NK-92 treated with Interleukin-12 subunit alpha and Interleukin-12 subunit beta, amount 100 ng/mL, for 24 hours (cell line): ENCODE measurements at places on chromosomes 4 and X.

DNA sequence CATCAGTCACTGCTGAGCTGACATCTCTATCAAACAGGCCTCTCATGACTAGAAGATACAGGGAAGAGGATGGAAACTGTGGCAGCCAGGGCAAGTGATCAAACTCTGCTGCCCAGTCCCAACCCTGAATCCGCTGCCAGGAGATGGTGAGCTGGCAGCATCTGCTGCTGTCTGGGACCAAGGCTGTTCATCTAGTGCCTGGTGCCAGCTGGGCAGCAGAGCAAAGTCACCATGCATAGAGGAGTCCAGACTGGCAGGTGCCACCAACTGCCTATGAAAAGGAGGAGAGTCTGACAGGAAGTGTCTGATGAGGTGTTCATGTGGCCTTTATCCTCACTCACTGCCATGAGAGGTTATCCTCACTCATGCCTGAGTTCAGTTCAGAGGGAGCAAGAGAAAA, 518.9 kb downstream of the MID1IP1 start:
- DNase-seq: no peak

GRCh38 chr4:158610790-158611189, 60.9 kb downstream of the C4orf46 start:
- DNase-seq: no peak

GRCh38 chr4:125750828-125751466, 436.2 kb downstream of the FAT4 start:
- DNase-seq: no peak

- no peak for DNase-seq
These were observed 48.7 kb downstream of the CLOCK start for GRCh38 chr4:55498051-55498450.

- no peak for DNase-seq
These were observed 529.1 kb upstream of the INTU start for GRCh38 chr4:127103681-127104115.

DNA sequence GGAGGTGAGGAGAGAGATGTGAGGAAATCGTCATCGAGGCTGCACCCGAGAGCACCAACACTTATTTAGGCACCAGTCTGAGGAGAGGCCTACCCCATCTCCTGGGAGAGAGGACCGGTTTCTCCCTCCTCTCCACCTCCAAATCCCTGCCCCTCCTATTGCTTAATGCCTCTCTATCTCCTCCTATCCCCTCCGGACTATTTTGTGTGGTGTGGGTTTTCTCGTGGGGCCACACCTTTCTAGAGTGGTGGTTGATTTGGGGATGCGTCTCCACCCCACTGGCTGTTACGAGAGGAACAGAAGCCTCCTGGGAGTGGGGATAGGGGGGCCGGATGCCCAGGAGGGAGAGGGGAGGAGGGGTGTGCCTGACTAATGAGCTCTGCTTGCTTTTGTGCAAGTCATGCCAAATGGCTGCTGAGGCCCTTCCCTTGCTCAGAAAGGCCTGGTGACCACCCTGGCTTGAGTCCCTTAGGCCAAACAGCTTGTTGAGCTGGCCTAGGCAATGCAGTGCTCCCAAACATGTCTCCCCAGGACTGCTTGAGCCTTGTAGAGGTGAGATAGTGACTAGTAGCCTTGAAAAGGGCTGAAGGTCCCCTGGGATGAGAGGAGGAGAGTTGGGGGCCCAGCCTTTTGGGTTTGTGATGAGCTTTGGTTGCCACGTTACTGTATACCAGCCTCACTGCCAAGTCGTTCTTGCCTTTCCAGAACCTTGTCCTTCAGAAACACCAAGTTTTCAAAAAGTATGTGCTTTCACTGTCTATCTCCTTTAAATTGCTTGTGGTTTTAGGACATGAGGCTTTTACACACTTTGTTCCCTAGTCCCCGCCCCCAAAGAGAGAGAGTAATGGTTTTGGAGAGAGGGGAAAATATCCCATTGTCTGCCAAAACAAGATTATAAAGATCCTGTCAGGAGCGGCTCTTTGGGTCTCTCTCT, 1.2 kb downstream of the MSN start:
- peak; percentile 49 for DNase-seq

GRCh38 chr4:151228189-151229119, 48.5 kb upstream of the PRSS48 start:
- DNase-seq: no peak

DNA sequence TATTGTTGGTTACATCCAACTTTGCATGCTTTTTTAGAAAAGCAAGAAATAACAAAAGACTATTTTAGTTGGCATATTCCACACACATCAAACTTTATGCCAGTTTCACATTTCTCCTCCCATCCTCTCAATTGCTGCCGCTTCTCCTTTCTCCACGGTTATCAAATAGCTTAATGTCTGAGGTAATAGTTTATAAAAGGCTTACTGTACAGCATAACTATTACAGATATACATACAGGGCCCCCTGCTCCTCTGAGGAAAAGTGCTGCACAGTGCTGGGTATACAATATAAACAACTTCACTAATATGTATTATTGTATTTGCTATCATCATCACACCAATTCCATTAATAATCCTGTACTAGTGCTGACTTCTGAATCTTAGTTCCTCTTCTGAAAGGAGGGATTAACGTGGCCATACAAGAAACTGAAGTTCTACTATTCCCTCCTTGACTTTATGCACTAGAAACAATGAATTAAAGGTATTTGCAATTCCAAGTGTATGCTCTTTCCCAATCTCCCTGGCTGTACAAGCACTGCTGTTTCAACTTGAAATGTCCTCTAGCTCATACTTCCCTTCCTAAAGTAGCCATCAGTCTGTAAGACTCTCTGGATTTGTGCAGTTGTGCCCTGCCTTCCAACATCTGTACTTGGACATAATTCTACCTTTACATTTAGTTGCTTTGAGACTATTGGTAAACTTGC, 2.5 kb downstream of the CCNI start:
- DNase-seq: no peak

DNA sequence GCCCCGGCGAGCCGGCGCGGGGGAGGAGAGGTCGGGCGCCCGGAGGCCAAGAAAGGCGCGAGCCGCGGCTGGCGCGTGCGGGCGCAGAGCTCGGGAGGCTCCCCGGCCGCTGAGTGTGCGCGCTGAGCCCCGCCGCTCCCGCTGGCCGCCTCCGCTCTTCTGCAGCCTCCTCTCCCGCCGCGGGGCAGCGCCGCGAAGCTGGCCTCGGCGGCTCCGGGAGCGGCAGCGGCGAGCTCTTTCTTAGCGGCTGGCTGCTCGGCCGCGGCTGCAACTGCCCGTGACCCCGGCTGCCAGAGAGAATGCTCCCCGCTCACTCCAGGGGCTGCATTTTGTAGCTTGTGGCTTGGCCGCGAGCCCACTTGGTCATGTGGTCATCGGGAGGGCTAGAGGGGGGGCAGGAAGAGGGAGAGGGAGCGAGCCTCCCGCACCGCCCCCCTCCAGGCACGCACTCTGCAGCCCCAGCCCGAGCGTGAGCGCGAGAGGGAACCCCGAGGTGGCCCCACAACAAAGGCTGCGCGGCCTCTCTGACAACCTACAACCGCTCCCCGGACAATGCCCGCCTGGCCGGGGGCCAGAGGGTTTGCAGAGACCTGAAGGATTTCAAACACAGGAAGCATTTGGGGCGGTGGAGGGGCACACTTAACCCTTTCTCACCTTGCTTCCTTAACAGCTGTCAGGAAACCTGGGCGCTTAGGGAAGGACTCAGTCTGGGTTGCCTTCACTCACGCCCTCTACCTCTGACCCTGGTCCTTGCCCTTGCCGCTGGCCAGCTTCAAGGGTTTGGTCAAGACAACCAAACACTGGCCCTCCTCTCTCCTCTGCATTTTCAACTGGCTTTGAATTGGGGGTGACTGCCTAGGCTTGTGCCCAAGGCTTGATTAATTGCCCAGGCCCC, at the start of gene APLN:
TSS of gene APLN (minus strand) at position 305 of the 895 bp plus-strand sequence. CDS start 326 bp downstream, outside the sequence.
- DNase-seq: no peak

- DNase-seq: no peak
These were observed 39.2 kb upstream of the MSMO1 start for GRCh38 chr4:165288226-165288625.

- no peak for DNase-seq
These were observed 8.5 kb downstream of the TRIM2 start for GRCh38 chr4:153212736-153213135.

DNA sequence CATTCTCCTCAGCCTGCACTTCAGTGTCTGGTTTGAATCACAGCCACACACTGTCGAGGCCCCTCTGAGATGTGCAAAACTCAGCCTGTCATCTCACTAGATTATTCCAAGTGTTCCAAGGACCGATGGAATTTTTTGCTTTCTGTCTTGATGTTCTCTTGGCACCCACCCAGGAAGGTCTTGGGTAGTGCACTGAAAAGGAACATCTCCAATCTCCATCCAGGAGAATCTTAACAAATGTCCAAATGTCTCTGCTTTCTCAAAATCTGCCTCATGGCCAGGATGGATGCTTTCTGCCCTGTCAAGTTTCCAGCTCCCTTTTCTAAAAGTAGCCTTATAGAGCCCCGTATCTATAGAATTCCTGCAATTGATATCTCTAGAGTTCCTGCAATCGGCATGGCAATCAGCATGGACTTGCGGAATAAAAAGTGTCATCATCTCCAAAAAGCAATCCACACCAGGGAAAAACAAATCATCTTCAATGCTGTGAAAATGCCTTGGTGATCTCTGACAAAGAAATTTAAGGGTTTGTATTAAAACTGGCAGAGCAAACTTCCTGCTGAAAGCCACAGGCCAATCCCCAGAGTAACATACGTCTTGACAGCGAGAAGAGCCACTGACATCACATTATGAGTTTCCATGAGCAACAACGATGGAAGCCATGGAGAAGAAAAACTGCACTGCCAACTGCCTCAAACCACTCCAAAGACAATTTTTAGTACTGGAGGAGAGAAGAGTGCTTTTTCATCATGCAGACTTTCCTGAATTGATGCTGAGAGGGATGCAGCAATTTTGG, 215.3 kb upstream of the FAM9B start:
- DNase-seq: no peak

DNA sequence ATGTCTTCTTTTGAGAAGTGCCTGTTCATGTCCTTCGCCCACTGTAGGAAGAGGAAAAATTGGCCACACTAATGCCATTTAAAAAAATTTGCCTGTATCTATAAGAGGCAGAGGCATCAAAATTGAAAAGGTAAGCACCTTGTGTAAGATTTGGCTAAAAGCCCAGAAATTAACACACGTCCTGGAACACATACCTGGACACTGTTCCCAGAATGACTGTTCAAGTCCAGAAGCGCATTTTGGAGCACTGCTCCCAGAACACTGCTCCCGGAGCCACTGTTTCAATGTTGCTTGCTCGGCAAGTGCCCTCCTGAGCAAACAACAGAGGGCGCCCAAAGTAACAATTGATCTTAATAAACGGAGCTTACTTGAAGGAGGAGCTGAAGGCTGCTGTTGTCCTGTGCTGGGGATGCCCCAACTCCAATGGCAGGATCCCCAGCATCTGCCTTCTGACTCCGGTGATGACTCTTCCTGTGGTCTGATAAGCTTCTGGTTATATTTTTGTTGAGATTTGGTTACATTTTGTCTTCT, 1958.6 kb downstream of the C4orf33 start:
- DNase-seq: no peak

- DNase-seq: no peak
These were observed 53.8 kb downstream of the CXCL1 start for GRCh38 chr4:73922766-73923630.

DNA sequence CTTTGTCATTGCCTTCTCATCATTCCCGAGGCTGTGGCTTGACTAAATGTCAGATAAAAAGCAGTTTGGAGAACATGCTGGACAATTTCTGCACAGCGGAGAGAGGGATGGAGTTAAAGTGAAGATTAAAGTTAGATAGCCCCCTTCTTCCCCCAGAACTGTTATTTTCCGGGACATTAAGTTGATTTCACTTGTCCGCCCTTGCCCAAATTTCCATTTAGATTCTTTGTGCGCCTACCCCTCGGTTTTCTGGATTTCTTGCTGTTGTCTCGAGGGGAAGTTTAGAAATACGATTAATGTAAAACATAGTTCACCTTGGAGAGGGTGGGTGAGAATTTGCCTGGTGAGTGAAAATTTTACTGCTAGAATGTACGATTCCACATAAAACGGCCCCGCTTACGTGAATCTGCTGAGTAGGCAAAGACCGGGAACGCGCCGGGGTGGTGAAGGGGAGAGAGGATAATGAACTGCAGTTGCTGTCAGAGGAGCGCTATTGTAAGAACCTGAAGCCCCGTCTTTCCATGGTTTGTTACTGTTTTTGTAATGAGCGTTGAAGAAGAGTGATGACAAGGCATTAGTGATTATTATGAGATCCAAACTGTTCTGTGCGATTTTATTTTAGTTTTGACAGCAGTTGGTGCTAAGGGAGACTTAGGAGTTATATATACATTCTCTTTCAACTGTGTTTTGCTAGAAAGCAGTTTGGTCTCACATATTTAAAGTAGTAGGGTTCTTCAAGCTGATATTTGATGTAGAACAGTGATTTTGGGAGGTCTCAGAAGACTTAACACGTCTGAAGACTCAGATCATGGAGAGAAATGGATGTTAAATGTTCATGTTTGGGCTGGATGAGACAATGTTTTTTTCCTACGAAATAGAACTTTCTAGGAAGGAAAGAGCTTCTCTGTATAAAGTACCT, 73.0 kb downstream of the AFF1 start:
- no peak for DNase-seq

- DNase-seq: no peak
These were observed 215.7 kb upstream of the NEIL3 start for GRCh38 chr4:177093964-177094363.

- no peak for DNase-seq
These were observed 1.3 kb upstream of the PDE6B start for GRCh38 chr4:623914-624566.

- no peak for DNase-seq
These were observed 311.3 kb downstream of the PCDH19 start for GRCh38 chrX:100098660-100099375.

DNA sequence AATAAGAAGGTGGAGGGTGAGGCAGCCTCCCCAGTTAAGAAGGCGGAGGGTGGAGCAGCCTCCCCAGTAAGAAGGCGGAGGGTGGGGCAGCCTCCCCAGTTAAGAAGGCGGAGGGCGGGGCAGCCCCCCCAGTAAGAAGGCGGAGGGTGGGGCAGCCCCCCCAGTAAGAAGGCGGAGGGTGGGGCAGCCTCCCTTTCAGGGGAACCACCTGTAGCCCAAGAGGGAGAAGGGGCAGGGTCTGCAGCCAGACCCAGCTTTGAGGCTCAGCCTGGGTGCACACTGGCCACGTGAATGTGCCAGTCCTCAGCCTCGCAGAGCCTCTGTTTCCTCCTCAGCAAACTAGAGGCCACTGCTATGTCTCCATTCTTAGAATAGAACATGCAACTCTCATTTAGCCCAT, 52.6 kb downstream of the HMX1 start:
- DNase-seq: no peak

DNA sequence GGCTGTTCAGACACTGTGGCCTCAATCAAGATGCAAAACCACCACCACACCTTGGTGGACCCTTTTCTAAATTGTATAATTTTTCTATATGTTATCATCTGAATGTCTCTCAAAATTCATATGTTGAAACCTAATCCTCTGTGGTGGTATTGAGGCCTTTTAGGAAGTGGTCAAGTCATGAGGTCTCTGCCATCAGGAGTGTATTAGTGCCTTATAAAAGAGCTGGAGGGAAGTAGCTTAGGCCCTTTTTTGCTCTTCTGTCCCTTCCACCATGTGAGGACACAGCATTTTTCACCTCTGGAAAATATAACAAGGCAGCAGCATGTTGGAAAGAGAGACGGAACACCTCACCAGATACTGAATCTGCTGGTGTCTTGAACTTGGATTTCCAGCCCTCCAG, 30.5 kb upstream of the DKK2 start:
- no peak for DNase-seq

GRCh38 chr4:137065311-137065710, 467.0 kb downstream of the PCDH18 start:
- no peak for DNase-seq

- no peak for DNase-seq
These were observed 71.5 kb downstream of the IRF2 start for GRCh38 chr4:184402740-184403383.
